ENCODE measurements at places on chromosomes 16 and 17.

DNA sequence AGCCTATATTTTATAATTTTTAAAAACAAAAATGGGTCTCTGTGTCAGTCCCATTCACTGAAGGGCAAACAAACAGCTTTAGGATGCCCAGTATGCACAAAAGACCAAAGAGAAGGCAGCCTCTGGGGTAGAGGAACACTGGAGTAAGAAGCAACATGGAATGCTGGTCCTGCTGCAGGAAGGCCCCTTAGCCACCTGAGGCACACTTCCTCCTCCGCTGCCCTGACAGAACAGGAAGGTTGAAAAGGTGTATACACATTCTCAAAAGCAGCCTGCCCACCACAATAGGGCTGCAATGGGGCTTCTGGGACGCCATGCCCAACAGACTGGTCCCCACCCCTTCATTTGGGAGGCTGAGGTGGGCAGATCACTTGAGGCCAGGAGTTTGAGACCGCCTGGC is 19.5 kb downstream of the TOM1L2 start:
- DNase-seq: no peak

DNA sequence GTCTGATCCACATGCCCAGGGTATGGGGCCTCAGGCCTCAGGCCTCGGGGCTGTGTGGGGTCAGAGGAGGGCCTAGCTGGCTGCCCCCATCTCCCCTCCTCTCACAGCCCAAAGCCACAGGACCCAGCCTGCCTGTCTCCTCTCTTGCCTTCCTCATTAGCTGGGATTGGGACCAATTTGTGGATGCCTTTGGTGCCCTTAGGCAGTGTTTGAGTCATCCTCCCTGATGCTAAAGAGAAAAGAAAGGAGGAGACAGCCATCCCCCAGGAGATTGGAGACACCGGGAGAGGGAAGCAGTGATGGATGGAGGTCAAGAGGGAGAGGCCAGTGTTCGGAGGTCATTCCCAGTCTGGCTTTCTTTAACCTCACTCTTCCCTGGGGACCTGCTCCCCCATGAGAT is 23.3 kb upstream of the NOG start:
- DNase-seq: no peak

DNA sequence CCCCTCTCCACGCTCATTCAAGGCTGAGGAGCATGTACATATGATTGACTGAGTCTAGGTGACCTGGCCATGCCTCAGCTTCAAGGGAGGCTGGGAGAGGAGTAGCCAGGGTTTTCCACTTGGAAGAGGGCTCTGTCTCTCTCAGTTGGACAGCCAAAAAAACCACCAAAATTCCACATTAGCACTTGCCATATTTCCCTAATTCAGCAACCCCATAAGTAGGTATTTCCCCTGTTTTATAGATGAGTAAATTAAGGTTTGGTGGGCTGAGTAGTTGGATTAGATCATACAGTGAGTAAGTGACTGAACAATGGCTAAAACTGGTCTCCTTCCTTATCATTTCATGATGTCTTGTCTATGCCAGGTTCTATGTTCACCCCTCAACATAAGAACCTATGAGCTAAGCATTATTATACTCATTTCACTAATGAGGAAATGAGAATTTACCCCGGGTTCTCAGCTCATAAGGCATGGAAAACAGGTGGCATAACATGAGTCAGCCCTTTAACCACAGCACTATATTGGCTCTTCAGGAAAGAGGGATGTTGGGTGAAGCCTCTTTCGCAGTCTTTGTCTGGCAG is 68.0 kb upstream of the GAS7 start:
- DNase-seq: no peak

- DNase-seq: no peak
Measured at GRCh38 chr17:16287563-16288027, 65.7 kb downstream of the CENPV start.

- DNase-seq: no peak
Measured at GRCh38 chr17:11991461-11991860, 5.8 kb downstream of the ZNF18 start.

DNA sequence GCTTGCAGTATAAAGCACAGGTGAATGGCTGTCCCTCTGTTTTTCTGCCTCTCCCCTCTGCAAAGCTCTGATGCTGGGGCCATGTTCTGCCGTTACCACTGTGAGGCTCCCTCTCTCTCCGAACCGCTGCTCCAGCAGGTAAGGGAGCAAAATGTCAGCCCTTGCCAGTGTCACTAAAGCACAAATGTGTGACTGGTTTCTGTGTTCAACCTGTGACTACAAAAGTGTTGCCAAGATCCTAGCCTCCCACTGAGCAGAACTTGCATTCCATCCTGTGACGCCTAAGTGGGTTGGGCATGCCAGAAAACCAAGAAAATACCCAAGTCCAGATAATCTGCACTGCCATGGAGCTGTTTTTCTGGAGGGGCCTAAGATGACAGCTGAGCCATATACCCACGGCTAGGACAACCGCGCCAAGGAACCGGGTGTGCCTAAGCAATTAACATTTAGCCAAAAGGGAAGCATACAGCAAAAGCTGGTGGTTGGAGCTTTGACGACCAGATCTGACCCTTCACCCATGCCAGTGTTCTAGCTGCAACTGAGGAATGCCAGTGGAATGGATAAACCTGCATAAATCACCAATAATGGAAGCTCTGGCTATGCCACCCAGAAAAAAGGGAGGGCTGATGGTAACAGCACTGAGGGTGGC is 35.0 kb downstream of the PSME3IP1 start:
- DNase-seq: no peak

DNA sequence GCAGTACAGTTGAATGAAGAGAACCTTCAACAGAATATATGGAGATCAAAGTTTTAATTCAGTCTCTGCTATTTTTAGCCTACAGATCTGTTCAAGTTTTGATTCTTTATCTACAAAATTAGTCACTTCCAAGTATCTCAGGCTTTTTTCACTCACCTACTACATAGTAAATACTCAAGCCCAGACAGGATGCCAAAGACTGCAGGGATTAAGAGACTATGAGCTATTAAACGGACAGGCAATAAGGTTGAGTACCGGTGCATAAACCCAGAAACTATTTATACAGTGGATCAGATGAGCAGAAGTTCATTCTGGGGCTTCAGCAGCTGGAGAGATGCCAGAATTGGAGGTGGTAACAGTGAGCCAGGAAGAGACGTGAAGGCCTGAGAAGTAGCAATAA is 18.7 kb upstream of the OR3A1 start:
- no peak for DNase-seq

DNA sequence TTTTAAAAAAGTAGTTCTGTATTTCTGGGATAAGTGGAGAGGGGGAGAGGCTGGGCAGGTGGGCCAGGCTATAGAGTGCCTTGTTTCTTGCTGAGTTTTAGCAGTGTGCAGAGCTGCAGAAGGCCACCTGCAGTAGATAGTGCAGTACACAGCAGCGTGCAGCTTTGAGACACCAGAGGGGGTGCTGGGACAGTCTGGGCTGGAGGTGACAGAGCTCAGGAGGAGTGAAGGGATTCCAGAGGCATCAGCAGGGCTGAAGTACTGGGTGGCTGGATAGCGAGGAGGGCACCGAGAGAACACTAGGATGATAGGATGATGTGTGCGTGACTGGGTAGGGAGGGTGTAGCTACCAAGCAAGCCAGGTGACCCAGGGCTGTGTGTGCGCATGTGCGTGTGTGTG is 26.6 kb downstream of the LCMT1 start:
- DNase-seq: no peak

DNA sequence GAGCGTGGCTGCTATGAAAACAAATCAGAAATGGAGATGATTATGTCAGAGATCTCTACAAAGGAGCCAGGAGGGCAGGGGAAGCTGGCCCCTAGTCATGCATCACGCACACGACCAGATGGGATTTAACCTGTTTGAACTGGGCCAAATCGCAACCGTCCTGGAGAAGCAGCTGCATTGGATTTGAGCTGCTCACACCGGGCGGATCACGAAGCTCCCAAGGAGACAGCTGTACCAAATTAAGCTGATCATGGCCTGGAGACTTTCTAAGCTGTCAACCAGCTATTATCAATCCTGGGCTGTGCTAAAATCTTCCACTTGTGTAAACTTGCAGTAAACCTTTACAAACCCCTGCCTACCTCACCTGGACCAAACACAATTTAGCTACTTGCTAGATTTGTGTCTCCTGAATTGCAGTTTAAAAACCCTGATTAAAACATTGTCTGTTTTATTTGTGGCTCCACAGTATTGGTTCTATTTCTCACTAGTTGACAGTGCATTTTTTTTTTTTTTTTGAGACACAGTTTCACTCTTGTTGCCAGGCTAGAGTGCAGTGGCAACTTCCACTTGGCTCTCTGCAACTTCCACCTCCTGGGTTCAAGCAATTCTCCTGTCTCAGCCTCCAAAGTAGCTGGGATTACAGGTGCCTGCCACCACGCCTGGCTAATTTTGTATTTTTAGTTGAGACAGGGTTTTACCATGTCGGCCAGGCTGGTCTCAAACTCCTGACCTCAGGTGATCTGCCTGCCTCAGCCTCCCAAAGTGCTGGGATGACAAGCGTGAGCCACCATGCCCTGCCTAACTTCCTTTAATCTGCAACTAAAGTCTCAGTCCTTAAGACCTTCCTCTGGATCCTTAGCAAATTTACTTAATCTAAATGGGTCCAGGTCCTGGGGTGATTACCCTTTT is 98.3 kb upstream of the GRIN2A start:
- no peak for DNase-seq

- no peak for DNase-seq
Measured at GRCh38 chr17:40022497-40022896, 7.3 kb downstream of the CSF3 start.

DNA sequence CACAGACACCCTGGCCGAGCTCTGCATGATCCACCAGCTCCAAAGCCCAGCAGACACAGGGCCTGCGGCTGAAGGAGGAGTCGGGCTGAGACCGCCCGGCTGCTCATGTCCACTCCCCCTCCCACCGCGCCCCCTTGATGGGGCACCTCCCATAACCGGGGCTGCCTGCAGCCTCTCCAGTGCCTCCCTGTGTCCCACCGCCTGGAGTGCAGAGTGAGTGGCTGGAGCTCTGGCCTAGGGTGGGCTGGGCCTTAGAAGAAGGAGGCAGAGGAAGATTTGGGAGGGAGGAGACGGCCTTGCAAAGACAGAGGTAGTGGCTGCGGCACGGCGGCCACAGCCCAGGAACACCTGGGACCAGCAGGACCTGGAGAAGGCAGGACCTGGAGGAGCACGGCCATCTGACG is 4.0 kb downstream of the CBFA2T3 start:
- no peak for DNase-seq

DNA sequence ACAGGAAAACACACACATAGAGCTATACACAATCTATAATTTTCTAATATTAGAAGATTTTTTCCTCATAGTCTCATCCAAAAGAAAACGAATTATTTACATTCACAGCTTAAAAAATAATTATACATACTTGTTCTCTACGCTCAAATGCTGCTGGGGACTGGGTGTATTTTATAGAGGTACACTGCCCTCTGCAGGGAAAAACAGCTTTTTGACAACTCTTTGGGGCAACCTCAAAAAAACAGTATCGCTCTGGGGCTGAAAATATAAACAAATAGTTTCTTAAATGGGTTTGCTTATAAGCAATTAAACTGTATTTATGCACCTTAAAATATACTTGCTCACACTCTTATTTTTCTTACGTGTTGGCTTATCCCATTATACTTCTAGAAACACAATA is 261.8 kb upstream of the PSMD7 start:
- DNase-seq: no peak

DNA sequence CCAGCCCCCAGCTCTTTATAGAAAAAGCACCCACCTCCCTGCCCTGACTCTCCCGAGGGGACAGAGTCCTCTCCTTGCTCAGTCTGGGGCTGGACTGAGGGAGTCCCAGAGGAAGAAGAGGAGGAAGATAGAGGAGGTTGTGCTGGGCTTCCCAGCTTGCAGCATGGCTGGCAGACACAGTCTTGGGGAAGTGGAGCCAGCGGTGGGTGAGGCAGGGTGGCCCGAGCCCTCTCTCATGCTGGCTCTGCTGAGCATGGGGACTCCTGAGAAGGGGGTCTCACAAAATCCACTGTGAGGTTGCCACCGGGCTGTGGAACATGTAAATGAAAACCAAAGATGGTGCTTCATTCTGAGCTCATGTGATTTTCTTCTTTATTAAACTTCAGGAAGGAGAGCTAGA is 398.5 kb downstream of the SLC39A11 start:
- no peak for DNase-seq

DNA sequence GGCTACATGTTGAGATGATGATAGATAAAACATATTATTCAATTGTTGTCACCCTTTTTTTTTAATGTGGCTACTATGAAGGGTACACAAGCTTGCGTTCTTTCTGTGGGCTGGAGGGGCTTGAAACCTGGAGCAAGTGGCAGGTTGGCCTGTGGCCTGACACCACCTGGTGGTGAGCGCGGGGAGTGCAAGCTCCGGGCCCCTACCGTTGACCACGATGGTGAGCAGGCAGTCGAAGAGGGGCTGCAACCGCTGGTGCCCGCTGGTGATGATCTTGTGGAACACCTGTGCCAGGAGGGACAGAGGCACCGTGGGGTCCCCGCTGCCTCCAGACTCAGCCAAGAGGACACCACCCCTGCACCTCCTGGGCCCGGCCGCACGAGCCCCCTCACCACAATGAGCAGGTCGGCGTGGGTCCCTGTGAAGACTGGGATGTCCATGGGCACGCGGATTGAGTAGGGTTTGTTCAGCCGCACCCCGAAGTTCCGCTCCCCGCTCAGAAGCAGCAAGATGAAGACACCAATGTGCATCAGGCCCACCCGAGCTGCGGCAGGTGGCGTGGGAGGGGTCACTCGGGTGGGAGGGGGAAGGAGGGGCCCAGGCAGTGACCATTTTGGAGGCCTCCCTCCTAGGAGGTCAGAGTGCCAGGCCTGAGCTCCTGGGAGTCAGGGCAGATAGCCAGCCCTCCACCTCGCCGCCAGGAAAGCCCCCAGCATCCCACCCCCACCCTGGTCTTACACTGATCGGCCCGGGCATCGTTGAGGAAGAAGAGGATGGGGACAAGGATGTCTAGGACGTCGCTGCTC is 14.4 kb downstream of the HID1 start:
- DNase-seq: peak; percentile 75

DNA sequence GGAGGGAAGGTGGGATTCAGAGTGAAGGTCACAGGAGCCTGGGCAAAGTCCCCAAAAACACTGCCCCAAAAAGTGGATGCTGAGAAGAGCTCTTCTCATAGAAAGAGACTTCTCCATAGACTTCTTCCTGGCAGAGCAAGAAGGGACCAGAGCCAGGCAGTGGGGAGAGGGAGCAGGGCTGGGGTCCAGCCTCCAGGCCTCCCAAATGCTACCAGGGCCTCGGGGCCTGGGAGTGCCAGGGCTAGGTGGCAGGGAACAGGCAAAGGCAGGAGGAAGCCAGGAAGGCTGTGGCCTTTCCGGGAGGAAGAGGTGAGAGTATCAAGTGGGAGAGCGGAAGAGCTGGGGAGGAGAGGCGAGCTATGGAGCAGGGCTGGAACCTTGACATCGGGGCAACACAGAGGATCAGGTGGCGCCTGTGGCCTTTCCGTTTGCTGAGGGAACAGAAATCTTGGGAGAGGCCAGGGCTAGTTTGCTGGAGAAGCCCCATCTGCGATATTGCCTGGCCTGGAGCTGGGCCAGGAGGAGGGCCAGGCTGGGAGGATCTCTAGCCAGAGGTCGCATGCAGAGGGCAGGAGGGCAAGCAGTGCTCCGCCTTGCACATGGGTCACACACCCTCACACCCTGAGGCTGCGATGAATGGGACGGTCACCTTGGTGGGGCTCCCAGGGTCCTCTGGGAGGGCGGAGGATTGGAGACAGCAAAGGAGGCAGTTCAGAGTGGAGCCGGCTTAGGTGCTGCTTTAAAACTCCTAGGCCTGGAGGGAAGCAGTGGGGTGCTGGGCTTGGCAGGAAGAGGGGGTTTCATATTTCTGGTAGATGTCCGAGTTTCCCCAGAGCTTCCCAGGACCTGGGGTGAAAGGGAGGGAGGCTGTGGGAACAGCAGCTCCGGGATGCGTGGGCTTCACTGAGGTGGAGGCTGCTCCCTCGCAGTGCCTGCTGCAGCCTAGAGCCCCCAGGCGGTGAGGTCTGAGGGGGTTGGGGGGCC is 3.4 kb downstream of the SLC16A5 start:
- DNase-seq: no peak
